Progenitor cell of endocrine pancreas (in vitro differentiated cells): ENCODE measurements at places on chromosomes 3 and 15. TPM values are rescaled to one million over a fixed set of nuclear protein-coding genes. Genes with fewer than 3 reads are reported as not detected.

- DNase-seq, result no peak
These were observed 995.9 kb upstream of the CFAP20DC start for GRCh38 chr3:60045686-60046085.

DNA sequence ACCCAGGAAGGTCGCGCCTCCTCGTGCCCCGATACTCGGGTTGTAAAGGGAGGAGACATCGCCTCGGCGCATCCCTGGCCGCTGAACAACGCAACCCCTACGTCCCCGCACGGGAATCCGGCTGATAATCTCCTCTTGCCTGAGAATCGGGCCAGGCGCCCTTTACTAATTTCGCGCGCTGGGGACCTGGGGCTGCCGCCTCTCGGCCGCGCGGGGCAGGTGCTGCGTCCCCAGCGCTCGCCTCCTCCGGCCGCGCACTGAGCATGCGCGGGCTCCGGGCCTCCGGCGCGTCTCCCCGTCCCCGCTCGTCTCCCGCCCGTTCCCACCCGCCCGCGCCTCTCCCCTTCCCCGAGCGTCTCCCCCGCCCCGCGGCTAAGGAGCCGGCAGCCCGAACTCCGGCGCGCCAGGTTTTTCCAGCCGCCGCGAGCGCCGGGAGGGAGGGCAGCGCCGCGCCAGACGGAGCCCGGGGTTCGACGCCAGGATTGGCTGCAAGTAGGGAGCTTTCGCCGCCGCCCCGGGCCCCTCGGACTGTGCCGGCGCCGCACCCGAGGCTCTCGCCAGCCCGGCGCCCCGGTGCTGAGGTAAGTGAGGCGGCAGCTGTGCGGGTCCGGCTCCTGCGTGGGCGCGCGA lies at the start of gene CNTN4:
CNTN4 (plus strand) TSS at position 469 of the 630 bp plus-strand sequence.
- peak; percentile 86 for DNase-seq

DNA sequence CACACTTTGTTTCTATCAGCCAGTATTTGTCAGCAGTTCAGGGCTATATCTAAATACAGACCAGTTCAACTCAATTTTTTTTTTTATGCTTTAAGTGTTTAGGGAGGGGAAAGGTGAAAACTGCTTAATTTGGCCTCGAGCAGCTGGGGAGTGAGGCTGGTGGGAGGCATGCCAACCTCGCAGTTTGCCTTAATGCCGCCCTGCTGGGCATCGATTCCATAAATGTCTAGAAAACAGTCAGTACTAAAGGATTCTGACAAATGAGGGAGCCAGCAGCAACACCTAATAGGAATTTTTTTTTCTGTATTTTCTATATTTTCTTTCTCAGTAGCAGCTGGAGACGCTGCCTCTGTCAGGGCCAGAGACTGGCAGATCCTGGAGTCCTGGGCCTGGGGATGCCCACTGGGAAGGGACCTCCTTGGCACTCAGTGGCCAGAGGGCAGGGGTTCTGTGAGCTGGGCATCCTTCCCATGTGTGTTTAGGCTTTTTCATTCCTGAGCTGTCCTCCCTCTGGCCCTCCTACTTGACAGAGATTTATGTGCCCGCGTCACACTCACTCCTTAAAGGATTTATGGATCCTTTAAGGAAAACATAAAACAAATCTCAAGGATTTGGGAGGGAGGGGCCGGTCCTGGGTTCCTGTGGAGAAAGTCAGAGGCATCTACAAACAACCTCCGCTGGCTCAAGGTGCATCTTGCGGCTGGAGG lies 117.8 kb downstream of the WNT5A start:
- no peak for DNase-seq

MAGI1 gene
- 142 and 150 TPM in 2 replicates for total RNA-seq

- DNase-seq, result no peak
These were observed 152.3 kb downstream of the FBN1 start for GRCh38 chr15:48493084-48493762.

DNA sequence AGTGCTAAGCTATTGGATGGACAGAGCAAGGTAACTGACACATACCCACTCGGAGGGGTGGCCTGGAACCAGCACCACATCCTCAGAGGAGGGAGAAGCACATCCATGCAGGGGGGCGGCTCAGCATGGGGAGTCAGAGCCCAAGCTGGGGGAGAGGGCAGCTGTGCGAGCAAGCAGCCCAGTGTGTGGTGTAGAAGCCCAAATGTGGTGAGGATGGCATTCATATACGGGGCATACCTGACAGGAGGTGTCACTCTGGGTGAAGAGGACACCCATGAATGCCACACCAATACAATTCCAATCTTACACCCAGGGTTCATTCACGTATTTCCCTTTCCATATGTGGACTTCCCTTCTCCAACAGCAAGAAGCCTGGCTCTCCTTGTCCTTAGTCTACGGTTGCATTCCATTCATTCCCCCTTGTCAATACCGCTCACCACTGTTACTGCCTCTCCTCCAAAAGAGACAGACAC lies 58.7 kb upstream of the ACAN start:
- no peak for DNase-seq

DNA sequence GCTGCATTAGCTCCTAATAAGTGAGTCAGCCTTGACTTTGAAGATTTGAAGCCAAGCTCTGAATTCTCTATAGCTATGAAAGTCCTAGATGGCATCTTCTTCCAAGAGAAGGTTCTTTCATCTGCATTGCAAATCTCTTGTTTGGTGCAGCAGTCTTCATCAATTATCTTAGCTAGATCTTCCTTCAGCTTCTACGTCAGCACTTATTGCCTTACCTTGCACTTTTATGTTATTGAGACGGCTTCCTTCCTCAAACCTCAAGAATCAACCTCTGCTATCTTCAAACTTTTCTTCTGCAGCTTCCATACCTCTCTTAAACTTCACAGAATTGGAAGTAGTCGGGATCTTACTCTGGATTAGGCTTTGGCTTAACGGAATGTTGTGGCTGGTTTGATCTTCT lies 167.6 kb downstream of the SCAPER start:
- DNase-seq, result no peak

DNA sequence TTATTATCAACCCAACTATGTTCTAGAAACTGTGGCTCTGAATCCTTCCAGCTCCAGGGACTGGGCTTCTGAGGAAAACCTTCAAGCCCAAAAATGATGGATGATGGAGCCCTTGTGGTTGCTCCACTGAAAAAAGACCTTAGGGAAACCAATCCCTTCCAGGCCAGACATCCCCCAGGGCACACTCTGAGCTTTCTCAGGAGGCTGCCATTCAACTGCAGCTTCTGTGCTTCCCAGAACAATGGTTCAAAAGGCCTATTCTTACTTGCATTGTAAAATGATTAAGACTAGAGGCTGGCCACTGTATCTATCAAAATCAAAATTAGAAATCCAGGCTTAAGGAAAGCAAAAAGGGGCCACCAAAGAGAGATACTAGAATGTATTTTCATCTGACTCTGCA lies 27.3 kb downstream of the EID1 start:
- DNase-seq, result no peak
